ENCODE measurements at places on chromosomes 7 and 10.

DNA sequence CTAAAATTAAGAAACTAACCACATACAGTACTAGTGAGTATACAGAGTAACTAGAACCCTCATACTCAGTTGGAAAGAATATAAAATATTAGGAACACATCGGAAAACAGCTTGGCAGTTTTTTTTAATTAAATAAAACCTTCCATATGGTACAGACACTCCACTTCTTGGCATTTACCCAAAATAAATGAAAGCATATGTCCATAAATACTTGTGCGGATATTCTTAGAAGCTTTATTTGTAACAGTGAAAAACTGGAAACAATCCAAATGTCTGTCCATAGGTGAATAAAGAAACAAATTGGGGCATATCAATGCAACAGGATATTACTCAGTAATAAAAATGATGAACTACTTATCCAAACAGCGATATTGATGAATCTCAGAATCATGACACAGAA is 410.0 kb downstream of the HTR7 start:
- peak; percentile 78 for DNase-seq

- DNase-seq: no peak
These were observed 94.9 kb upstream of the ABCB5 start for GRCh38 chr7:20520530-20520929.

GRCh38 chr7:157932498-157933218 is 595.9 kb downstream of the DNAJB6 start:
- peak; percentile 1 for DNase-seq

GRCh38 chr7:73828107-73828803 is 2.5 kb upstream of the CLDN4 start:
- DNase-seq: peak; percentile 38

DNA sequence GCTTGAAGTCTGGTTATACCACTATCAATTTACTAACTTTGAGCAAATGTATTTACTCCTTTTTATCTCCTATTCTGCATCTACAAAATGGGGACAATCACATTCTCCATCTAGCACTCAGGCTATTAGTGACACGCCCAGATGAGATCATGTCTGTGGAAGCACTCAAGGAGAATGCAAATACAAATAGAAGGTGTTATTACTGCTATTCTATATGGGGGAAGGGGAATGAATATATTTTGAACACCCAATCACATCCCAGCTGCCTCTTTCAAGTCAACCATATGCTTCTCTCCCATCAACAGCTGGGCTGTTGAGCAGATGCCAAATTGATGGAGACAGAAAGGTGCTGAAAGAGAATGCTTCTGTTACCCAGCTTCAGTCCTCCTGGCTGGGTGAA is 23.5 kb downstream of the SGMS1 start:
- no peak for DNase-seq

DNA sequence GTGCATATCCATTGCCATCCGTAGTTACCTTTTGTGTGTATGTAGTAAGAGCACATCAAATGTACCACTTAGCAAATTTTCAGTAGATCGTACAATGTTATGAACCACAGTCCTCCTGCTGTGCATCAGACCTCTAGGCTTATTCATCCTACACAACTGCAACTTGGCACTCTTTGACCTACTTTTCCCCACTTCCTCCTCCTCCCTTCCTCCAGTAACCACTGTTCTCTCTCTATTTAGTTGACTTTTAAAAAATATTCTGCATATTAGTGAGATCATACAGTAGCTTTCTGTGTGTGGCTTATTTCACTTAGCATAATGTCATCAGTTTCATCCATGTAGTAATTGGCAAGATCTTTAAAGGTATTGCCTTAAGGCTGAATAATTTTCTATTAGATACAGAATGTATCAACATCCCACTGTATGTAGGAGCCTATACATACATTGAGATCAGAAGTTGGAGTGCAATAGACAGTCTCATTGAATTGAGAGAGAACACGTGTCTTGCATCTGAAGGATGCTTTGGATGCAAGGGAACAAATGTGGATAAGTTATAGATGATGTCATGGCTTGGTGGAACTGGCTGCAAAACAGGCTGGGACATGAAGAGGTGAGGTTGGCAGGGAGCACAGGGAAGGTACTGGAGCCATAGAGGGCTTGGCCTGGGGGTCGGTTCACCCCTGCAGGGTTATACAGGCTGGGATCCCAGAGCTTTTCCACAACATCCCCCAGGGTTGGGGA is 83.0 kb upstream of the FAM180A start:
- DNase-seq: no peak

DNA sequence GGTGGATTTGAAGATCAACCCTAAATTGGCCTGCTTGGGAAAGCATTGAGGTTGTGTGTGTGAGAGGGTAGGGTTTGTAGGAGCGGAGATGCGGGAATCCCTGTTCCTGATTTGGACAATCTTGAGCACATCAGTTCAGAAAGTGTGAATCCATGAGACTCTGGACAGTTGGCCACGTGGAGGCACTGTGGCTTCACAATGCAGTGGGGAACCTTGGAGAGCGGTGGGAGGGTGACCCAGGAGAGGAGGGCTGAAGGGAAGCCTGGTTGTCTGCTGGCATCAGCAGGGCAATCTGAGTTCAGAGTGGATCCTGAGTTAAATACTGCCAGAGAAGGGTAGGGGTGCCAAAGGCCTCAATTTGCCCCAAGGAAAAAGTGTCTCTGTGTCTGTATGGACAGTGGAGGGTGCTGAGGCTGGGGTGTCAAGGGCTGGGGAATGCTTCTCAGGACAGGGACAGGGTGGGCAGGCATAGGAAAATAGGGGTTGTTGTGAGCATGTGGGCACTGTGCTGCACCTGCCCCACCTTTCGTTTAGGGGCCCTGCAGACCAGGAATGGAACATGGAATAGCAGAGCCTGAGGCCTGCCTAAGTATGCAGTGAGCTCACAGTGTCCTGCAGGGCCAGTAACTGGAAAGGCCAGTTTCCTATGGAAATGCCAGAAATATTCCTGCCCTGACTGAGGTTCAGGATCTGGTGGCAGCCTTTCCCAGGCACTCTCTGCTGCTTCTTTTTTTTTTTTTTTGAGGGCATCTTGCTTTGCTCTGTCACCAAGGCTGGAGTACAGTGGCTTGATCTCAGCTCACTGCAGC is 162.9 kb upstream of the PRSS58 start:
- DNase-seq: peak; percentile 53

DNA sequence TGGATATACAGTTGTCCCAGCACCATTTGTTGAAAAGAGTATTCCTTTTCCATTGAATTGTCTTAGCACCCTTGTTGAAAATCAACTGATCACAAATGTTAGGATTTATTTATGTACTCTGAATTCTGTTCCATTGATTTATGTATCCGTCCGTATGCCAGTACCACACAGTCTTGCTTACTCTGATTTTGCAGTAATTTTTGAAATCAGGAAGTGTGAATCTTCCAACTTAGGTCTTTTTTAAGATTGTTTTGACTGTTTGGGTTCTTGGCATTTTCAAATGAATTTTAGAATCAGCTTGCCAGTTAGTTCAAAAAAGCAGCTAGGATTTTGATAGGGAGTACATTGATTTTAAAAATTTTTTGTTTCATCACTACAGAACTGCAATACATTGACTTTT is 23.7 kb downstream of the CDK13 start:
- no peak for DNase-seq

- no peak for DNase-seq
These were observed 164.1 kb upstream of the HPS1 start for GRCh38 chr10:98610836-98611235.

DNA sequence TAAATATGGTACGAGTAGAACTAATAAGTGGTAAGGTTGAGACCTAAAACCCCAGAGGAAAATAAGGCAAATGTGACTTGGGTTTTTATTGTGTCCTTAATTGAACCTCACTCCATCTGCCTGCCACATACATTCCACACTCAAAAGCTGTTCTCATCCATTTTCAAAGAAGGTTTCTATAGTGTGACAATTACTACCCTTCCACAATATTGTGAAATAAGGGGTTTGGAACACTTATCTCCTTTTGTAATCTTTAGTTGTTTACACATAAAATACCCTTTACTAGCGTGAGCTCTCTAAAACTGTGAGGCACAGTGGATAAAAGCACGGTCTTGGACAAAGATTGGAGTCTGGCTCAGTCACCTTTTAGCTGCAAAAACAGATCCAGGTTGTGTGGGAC is 166.6 kb downstream of the THSD7A start:
- DNase-seq: peak; percentile 9

Data from fibroblast of skin of right quadriceps (primary cell).